ENCODE measurements at places on chromosomes 1 and 21. TPM values are rescaled to one million over a fixed set of nuclear protein-coding genes. Genes with fewer than 3 reads are reported as not detected.

DNA sequence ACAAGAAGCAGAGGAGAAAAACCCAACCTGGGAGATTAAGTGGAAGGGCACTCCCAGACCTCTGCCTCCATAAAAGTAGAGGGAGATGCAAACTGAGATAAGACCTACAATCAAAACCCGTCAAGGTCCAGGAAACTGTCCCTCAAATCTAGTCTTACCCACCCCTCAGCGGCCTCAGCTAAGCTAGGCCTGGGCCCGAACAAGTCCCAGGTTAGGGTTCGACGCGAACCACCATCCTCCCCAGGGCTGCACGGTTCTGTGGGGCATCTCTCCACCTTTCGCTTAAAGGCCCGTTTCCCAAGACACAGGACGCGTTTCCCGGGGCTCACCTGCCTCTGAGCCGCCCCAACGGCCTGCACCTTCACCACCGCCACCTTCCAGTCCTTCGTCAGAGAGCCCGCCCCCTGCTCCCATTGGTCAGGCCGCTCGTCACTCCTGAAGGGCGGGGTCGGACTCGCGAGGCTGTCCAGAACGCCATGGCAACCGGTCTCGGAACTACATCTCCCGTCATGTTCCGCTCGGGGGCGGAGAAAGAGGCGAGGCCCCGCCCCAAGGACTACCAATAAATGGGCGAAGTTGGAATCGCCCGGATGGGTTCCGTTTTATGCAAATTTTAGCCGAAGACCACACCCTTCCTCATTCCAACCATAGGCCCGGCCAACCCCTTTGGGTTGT lies at the start of gene CRYZL1:
TSS of gene CRYZL1 (minus strand) at position 390 of the 675 bp plus-strand sequence. CDS start 10,190 bp downstream, outside the sequence.
- peak; percentile 99 for DNase-seq

IFI16 gene
- 26.1 TPM for total RNA-seq

- DNase-seq, result no peak
Measured at GRCh38 chr1:8217011-8217711, 100.8 kb upstream of the SLC45A1 start.

FCGR1A gene
- not detected for total RNA-seq

DENND2D gene
- total RNA-seq, result not detected

DNA sequence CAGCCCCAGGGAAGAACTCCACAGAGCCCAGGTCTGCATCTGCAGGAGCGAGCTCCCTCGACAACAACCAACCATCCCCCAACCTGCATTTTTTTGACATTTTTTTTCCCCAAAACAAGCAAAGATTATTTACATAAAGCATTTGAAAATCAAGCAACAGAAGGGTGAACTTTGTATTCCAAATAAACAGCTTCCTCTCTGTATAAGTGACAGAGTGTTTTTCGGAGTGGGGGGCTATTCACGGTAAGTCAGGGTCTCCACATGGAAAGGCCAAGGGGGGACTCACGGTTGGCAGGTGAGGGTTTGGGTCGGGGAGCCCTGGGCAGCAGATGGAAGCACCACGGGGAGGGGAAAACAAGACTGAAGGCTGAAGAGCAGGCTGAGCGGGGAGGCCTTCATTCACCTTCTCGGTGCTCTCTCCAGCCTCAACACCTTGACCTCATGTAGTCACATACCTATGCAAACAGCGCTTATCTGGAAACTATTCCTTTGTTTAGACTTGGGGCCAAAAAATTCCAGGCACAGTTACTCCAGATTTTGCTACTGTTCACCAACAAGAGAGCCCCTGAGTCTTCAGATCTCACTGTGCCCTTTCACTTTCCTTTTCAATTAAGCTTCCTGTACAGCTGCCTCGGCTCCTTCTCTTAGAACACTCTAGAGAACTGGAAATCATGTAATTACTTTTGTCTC lies 27.6 kb downstream of the C2CD2 start:
- DNase-seq, result no peak

DNA sequence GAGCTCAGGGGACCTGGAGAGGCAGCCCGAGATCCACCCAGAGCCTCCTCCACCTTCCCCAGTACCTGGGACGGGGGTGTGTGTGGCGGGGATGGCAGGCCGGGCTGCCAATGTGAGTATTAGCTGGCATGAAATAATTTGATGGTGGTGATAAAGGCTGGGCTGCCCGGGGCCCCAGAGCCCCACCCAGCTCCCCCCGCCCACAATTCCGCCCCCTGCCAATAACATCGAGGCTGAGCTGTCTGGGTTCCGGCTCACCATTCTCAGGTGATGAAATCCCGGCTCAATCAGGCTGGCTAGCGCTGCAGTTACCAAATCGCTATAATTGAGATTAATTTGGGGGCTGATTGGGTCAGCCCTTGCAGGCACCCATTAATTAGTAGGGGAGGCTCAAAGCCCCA lies 103.8 kb upstream of the CASZ1 start:
- DNase-seq, result no peak

- no peak for DNase-seq
Measured at GRCh38 chr1:10022656-10023055, 10.1 kb upstream of the UBE4B start.

ARHGEF16 gene
- 34.9 TPM for total RNA-seq

GRCh38 chr1:73820843-73821242 lies 377.1 kb downstream of the LRRIQ3 start:
- no peak for DNase-seq

GBP4 gene
- 0.56 TPM for total RNA-seq

- DNase-seq, result no peak
Measured at GRCh38 chr1:227880342-227880924, 65.0 kb downstream of the PRSS38 start.

IL23R gene
- total RNA-seq, result not detected

- no peak for DNase-seq
Measured at GRCh38 chr1:200290010-200290685, 119.7 kb downstream of the ZNF281 start.

CYP4Z1 gene
- not detected for total RNA-seq

S100A4 gene
- total RNA-seq, result 5.0 TPM

- no peak for DNase-seq
Measured at GRCh38 chr1:209402697-209403096, 180.8 kb upstream of the CAMK1G start.

RNU1-2 gene
- under 0.01 TPM for total RNA-seq

DNA sequence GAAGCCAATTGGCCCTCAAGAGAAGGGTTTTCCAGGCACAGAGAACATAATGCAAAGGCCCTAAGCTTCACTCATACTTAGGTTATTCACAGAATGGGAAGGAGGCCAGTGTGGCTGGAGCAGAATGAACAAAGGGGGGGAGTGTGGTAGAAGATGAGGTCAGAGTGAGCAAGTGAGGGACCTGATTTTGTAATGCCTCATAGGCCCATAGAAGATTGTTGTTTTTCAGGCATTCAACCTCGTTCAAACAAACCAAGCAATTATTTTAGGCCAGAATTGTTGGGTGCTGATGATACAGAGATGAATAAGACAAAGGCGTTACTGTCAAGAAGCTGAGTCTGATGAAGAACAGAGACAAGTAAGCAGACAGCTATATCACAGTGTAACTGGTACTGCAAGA lies 54.5 kb upstream of the RAP1A start:
- DNase-seq, result peak; percentile 57

KISS1 gene
- total RNA-seq, result 190 TPM

GRCh38 chr1:2255420-2256369 lies 27.6 kb downstream of the SKI start:
- peak; percentile 69 for DNase-seq

DNA sequence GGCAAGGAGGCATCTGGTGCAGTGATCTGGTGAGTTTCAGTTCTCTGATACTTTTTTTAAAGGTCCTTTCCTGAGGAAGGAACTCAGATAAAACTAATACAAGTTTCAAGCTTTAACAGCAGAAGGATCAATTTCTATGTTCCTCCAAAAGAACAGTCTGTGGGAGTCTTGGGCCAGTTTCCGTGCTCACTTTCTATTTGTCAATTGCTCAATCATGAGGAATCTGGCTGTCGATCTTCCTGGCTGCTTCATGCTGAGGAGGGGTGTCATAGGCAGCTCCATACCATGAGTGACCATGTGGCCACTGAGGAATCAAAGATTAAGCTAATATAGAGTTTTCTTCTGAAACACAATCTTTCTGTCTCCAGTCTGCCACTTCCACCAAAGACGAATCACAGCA lies 11.4 kb upstream of the TMEM125 start:
- no peak for DNase-seq

- no peak for DNase-seq
Measured at GRCh38 chr1:155030243-155030795, 3.3 kb downstream of the DCST2 start.

DNA sequence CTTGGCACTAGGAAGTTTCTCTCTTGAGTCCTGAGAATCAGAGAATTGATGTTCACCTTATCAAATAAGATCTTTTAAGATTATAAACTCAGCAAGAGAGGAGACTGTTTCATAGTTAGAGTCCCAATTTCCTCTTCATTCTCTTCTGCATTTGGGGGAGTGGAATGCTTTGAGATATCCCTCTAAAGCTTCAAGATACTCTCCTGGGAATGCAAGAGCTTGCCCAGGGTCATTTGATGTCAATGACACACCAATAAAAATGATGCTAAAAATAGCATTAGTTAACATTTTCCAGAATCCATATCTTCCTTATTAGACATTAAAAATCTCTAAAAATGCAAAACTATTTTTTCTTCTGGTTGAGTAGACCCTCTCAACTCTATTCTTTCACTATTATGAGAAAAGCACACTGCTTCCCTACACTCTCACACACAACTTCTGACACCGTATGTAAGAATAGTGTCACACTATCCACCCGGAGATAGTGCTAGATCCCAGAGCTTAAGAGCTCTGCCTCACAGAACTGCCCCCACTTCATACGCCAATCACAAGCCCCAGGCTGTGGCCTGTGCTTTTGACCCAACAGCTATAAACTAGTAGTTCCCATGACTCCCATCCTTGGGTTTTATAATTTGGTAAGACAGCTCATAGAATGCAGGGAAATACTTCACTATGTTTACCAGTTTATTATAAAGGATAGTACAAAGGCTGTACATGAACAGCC lies 399.9 kb upstream of the RUNX1 start:
- no peak for DNase-seq

DNA sequence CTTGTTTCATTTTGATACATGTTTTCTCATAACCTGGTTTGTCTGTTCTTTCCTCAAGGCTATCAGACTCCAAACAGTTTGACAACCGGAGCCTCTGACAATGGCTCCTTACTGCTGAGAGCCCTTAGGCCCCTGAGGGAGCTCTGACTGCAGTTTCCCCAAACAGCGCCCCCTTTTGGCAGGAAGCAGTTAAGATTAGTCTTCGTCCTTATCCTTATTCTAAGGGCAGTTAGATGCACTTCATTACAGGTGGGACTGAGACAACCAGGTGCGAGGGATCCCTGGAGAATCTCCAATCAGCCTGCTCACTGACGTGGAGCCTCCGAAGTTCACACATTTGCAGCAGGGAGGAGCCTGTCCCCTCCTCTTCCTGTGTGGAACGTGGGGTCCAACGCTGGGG lies 393.1 kb downstream of the BRINP3 start:
- no peak for DNase-seq

AIRE gene
- total RNA-seq, result not detected

DNA sequence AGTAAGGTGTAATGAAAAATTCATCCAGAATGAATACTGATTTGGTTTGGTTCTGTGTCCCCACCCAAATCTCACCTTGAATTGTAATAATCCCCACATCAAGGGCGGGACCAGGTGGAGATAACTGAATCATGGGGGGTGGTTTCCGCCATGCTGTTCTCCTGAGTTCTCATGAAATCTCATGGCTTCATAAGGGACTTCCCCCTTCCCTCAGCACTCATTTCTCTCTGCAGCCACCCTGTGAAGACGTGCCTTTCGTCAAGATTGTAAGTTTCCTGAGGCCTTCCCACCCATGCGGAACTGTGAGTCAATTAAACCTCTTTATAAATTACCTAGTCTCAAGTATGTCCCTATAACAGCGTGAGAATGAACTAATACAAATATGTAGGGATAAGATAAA lies 5.5 kb upstream of the SYNJ1 start:
- DNase-seq, result no peak

GRCh38 chr1:83997631-83998030 lies 1.3 kb downstream of the TTLL7 start:
- no peak for DNase-seq

DNA sequence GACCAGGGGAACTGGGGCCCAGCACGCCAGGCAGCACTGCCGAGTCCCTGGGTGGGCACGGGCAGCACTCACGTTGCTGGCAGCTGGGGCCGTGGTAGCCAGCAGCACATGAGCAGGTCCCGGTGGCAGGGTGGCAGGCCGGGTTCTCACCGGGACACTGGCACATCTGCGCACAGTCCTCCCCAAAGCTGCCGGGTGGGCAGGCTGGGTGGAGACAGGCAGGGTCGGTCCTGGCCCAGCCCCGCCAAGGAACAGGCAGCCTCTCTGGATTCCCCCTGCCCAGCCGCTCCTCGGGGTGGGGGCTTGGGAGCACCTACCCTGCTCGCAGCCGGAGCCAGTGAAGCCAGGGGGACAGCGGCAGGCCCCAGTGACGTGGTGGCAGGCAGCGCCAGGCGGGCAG lies 42.5 kb downstream of the ARHGEF16 start:
- no peak for DNase-seq

- no peak for DNase-seq
Measured at GRCh38 chr1:82893712-82894470, 1093.2 kb downstream of the ADGRL2 start.

OR2M2 gene
- total RNA-seq, result not detected

DNA sequence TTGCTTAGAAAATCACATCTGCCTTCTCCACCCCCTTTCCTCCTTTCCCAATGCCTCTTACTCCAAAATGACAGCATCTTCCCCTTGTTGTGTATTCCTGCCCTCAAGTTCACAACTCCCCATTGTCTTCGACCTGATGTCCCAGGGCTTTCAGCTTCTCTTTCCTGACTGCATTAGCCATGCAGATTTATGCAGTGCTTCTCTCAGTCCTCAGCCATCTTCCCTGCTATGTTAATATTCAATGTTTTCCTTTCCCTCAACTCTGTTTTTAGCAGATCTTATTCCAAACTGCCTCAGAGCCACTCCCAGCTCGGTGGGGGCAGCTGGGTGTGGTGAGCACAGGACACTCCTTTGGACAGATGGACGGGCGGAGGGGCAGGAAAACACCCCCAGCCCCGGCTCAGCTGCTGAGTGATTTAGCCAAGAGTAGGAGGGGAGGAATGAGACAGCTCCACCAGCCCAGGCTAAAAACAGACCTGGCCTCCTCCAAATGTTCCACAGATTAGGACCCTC lies 71.0 kb downstream of the CD2 start:
- no peak for DNase-seq

- DNase-seq, result no peak
Measured at GRCh38 chr1:65235867-65236805, 73.2 kb upstream of the DNAJC6 start.

- DNase-seq, result no peak
Measured at GRCh38 chr21:41479686-41480085, 28.3 kb downstream of the TMPRSS2 start.

- no peak for DNase-seq
Measured at GRCh38 chr1:47235241-47235681, 3.2 kb upstream of the TAL1 start.

CFAP126 gene
- not detected for total RNA-seq

DNA sequence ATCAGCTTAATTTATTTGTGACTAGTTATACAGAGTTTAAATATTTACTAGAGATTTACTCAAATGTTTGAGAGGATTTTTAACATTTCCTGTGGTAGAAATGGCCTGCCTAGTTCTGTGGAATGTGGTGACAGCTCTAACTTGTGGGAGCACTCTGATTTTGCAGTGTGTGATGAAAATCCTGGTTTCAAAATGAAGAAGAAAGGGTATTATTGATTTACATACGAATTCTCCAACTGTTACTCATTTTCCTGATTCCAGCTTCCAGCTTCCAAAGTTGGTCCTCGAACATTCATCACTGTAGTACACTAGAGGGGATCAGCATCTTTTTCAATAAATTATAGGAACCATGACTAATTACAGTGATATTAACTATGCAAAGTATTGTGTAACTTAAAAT lies 462.7 kb upstream of the PKN2 start:
- no peak for DNase-seq

CRYAA gene
- total RNA-seq, result not detected
